Stomach (tissue), 19 donors: ENCODE measurements at places on chromosomes 2 and 18. TPM values are rescaled to one million over a fixed set of nuclear protein-coding genes. Genes with fewer than 3 reads are reported as not detected.

- no peak for DNase-seq
Observed at GRCh38 chr18:6520901-6521300, 106.2 kb upstream of the L3MBTL4 start.

Gene SCYGR1
- not detected for total RNA-seq

Gene TWSG1
- 31.2 TPM for total RNA-seq

DNA sequence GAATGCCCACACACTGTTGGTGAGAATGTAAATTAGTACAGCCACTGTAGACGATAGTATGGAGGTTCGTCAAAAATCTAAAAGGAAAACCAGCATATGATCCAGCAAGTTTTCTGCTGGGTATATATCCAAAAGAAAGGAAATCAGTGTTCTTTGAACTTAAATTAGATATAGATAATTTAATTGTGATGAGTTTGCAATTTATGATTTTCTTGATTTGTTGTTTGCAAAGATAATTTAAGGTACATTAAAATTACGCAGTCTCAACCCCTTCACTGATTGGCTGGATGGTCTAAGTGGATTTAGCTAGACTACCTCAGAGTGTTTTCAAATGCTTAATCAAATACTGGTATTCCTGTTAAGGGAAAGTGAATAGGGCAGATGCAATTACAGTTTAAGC, 302.2 kb downstream of the GALNT13 start:
- DNase-seq = no peak

DNA sequence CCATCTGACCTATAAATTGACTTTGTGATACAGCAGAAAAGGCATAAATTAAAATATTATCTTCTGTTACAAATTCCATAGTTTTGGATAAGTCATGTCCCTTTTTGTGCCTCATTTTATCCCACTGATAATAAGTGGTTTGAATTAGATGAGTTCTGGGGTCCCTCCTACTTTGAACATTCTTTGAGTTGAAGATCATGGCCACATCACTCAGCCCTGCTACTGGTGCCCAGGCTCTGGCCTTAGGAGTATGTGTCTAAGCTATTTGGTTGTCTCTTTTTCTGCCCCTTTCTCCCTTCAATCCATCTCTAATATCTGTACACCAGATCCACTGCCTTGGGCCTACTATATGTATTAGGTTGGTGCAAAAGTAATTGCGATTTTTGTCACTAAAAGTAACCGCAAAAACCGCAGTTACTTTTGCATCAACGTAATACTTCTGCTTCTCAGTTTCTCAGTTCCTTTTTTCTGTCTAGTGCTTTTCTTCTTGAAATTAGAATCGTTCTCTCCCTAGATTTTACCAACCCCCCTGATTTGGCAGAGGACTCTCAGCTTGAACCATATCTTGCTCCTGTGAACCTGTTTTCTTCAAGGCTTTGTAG, 362.5 kb upstream of the TNP1 start:
- DNase-seq = no peak

DNA sequence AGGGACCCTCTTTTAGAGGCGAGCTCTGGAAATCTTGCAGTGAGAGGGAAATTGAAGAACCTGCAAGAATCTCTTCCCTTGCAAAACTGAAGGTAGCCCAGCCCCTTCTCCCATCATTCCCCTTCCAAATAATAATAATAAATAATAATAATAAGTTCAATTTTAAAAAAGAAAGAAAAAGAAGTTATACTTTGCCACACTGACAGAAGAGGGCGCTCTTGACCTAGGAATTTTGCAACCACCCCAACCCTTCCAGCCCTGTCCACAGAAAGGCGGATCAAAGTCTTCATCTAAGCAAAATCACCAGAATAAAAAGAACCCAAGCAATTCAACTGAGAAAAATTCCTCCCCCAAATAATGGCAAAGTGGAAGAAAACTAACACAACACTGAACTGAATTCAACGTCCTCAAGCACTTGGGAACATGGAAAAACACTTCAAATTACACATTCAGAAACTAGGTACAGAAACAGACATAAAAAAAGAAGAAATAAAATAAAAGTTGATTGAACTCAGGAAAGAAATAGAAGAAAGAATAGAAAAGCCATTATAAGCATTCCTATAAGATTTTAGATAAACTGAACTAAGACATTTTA, 98.9 kb upstream of the GLS start:
- DNase-seq = peak; percentile 35

- DNase-seq = no peak
Observed at GRCh38 chr2:187377340-187377739, 70.7 kb downstream of the CALCRL start.

GRCh38 chr18:45291621-45292615, 323.4 kb upstream of the SLC14A2 start:
- no peak for DNase-seq

GRCh38 chr18:43774497-43774896, 497.2 kb upstream of the SYT4 start:
- no peak for DNase-seq

Gene NCKAP1
- total RNA-seq = 262 TPM

Gene CHRND
- not detected for total RNA-seq

Gene CNGA3
- total RNA-seq = 1.1 TPM
